ENCODE measurements at places on chromosomes 16 and 17.

- DNase-seq, result no peak
These were observed 39.3 kb upstream of the IRX5 start for GRCh38 chr16:54891346-54891745.

DNA sequence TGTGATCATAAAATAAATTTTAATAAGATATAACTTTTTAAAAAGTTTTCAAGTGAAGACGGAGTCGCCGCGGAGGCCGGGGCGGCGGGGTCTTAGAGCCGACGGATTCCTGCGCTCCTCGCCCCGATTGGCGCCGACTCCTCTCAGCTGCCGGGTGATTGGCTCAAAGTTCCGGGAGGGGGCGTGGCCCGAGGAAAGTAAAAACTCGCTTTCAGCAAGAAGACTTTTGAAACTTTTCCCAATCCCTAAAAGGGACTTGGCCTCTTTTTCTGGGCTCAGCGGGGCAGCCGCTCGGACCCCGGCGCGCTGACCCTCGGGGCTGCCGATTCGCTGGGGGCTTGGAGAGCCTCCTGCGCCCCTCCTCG, at the start of gene FOXC2:
FOXC2 (plus strand) TSS at position 229 of the 365 bp plus-strand sequence. CDS start 507 bp downstream, outside the sequence.
- DNase-seq, result peak; percentile 81

GRCh38 chr17:36936455-36937000, 747 bp upstream of the LHX1 start:
- no peak for DNase-seq

- DNase-seq, result no peak
These were observed 185.3 kb downstream of the ZNF423 start for GRCh38 chr16:49670627-49671026.

GRCh38 chr17:80025140-80025539, 10.5 kb downstream of the TBC1D16 start:
- no peak for DNase-seq

DNA sequence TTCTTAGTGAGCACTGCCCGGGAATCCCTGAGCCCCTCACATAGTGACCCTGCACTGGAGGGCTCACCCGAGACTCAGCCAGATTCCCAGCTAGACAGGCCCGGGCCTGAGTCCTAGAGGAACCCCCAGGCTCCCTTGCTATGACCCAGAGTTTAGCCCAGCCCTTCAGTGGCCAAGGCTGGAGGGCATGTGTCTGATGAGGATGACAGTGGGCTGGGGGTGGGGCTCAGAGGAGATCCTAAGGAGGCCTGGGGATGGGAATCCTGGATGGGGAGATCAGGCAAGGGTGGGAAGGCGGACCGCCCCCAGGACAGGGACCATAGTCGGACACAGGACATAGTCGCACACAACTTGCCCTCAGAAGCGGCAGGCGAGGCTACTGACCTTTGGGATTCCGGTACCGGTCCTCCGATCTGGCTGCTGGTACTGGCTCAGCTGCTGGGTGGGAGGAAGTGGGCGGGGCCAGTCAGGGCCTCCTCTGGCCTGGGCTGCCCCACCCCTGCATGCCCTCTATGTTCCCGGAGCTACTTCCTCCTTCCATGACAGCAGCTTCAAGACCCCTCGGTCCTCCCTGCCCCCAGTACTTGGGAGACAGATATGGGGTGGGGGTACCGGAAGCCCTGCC, 1.1 kb downstream of the CD79B start:
- no peak for DNase-seq

DNA sequence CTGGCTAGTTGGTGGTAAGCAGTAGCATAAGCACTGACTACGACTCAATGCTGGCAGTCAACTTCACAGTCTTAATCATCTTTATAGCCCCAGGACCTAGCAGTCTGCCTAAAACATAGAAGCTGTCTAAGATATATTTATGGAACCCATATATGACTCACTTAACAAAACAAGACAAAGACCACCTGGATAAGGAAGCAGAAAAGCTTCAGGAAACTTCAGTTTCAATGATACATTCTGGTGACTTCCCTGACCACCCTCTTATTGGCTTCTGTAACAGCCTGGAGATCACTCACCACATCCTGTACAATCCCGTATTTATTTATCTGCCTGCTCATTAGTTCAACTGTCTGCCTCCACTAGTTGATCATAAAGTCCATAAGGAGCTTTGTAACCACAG, 95.5 kb downstream of the PMP22 start:
- DNase-seq, result peak; percentile 70

DNA sequence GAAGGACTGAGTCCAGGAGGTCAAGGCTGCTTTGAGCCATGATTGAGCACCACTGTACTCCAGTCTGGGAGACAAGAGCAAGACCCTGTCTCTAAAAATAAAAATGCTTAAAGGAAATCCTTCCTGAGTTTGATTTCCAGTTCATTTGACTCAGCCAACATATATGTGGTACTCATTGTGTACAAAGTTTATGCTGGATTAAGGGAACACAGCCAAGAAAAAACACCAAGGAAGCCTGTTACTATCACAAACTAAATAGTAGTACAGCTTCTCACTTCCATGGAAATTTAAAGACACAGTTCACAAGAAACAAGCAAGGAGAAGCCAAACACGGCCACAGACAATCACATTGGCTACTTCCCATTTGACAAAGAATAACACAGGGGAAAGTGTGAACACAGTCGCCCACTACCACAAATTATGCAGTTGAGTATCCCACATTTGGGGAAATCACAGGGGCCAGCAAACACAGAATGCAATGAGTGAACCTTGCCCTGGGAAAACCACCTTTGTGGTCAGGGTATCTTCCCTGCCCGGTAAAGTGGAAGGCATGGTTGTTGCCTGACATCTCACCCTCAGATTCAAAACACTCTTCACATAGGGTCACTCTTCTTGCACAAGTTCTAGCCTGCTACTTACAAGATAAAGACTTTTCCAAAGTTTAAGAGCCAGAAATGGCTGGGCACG, 14.5 kb downstream of the TEX14 start:
- peak; percentile 54 for DNase-seq

GRCh38 chr17:10059684-10060211, 138.7 kb downstream of the GAS7 start:
- no peak for DNase-seq

- no peak for DNase-seq
These were observed 60.7 kb upstream of the METRNL start for GRCh38 chr17:83018658-83019193.

GRCh38 chr16:2713985-2714774, 5.8 kb downstream of the PRSS27 start:
- DNase-seq, result no peak

- DNase-seq, result peak; percentile 89
These were observed 2.4 kb upstream of the ENPP7 start for GRCh38 chr17:79728169-79728907.

GRCh38 chr16:88924834-88925539, 52.0 kb downstream of the CBFA2T3 start:
- peak; percentile 52 for DNase-seq

GRCh38 chr16:59385491-59385890, 651.4 kb upstream of the GOT2 start:
- no peak for DNase-seq

DNA sequence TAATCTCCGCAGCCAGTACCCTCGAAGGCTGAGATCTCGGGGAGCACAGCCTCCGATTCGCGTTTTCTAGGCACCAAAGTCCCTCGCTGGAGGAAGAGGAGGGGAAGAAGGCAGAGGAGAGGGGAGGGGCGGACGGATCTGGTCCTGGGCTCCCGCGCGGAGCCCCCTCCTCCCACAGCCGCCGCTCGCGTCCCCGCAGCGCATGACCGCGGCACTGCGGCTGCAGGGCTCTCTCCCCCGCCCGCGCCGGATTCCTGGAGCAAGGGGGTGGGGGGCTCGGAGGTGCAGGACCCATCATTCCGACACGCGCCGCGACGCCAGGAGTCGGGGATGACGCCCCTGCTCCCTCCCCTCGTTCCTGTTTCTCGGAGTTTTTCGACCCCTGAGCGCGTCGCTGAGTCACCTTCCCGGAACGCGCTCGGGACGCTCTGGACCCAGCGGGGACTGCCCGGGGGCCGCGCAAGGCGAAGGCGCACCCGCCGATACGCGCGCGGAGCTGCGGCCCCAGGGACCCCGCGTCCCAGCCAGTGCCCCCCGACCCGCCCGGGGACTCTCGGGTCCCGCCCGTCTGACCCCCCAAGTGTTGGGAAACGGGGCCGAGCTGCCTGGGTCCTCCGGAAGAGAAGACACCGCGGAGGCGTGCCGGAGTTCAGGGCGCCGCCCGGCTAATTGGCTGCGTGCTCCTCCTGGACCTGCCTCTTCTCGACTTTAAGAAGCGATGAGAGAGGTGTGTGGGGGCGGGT, 1.4 kb upstream of the SPHK1 start:
- DNase-seq, result peak; percentile 41

GRCh38 chr17:58624751-58625150, 67.1 kb downstream of the TEX14 start:
- no peak for DNase-seq

DNA sequence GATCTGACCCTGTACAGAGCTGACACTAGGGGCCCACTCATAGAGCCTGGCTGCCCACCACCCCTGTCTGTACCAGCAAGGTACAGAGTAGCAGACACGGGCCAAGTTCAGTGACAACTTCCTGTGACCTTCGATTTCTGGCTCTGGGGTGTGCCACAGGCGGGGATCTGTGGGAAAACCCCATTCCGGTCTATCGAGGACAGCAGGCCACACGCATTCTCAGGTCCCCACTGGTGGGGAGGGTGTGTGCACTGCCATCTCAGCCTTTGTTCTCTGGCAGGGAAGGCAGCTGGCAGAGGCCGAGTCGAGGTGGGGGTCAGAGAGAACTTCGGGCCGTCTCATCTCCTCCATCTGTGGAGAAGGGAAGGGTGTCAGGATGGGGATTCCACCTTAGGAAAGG, 10.0 kb downstream of the NLE1 start:
- DNase-seq, result no peak

GRCh38 chr17:526425-526824, 173.8 kb upstream of the RPH3AL start:
- DNase-seq, result no peak

DNA sequence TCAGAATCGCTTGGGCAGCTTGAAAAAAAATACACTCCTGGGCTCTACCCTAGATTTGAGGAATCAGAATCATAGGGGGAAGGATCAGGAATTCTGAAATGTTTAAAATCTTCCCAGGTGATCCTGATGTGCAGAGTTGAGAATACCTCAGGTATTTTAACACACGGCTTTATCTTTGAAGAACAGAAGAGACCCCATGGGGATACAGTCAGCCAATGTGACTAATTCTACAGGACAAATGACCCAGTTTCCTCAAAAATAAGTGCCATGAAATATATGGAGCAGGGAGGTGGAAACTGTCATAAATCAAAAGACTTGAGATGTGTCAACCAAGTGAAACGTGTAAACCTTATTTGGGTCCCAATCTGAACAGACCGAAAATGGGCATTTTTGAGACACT, 52.7 kb downstream of the CCDC42 start:
- DNase-seq, result no peak

DNA sequence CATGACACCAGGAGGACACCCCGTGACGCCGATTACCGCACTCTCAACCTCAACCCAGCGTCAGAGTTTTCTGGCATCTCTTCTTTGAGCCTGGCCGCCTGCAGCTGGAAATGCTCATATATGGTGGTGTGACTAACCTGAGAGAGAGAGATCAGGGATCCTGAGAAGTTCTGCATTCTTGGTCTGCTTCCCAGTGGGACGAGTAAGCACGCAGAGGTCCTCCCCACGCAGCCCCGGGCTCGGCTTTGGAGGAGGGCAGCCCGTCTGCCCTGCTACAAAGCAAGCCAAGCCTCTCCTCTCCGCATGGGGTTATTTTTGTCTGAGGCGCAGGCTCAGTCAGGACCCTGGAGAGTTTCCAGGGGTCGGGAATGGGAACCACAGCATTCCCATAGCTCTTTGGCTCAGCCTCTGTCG, 16.5 kb downstream of the CRISPLD2 start:
- peak; percentile 100 for DNase-seq

DNA sequence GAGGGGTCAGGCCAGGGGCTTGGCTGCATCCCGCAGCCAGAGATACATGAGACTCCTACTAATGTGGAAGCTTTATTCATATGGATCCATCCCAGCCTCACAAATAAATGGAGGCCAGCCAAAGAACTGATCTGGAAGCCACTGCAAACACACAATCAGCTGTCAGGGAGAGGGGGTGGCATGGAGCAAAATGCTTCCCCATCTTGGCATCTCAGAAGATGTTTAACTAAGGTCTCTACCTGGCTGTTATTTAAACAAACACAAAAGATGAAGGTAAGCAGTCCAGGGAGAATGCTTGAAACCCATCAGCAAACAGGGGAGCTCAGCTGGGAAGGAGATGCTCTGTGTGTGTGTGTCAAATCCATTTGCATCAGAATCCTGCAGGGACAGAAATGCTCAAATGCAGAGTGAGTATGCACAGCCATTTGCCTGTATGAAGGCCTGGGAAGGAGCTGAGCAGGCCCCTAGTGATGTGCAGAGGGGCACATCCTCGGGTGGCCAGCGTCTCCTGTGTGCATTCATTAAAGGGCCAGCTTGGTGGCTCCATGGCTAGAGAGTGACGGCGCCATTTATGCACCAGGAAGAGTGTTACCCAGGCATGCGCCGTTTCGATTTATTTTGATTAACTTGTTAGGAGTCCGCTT, 34.2 kb upstream of the IRX3 start:
- no peak for DNase-seq

DNA sequence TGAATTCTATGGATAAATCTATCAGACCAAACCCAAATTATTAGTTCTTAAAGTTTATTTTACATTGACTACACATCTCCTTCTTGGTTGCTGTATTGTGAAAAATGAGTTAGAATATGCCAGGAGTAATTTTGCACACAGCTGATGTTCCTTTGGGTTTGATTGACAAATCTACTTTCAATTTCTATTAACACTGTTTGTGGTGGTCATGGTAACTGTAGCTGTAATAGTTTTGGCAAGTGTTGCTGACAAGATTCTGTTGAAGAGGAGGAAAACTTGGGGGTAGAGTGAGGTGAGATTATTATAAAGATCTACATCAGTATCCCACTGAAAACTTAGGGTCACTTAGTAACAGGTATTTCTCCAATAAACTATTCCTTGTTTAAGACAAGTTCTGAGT, 30.3 kb downstream of the MRTFB start:
- no peak for DNase-seq

GRCh38 chr17:17176341-17176740, 29.8 kb downstream of the PLD6 start:
- no peak for DNase-seq

DNA sequence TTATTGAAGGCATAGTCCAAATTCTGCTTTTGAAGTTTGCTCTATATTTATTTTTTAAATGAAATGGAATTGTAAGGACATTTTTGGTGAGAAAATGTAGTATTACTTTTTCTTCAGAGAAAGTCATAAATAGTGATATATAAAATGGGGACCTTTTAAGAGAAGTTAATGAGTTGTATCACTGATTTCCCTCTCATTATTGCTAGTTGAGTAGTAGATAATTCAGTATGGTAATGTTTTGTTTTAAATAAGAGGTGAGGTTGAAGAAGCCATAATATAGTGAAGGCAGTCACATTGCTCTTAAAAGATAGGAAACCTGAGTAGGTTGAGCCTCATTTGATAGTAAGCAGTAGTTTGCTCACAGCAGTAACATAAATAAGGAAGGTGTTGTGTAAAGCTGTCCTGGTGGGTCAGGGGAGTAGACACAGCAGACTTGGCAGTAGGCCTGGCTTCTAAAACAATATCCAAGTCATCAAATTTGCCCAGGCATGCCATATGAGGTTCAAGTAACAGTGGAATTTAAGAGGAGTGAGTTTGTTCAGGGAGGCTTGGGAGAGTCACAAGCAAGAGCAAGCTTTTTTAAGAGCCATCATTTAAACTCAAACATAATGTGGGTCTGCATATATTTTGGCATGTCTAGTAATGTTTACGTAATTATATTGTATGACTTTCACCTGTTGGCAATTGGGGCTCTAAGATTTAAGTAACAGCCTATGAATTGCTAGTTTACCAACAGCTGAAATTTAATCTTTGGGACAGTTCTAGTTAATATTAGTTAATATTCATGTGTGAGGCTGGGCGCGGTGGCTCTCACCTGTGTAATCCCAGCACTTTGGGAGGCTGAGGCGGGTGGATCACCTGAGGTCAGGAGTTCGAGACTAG, 6.5 kb downstream of the NFATC3 start:
- DNase-seq, result peak; percentile 52
